ENCODE measurements at places on chromosomes 1 and 21.
A peak's percentile ranks its signal among the peaks of the same experiment; 100 is the strongest.

DNA sequence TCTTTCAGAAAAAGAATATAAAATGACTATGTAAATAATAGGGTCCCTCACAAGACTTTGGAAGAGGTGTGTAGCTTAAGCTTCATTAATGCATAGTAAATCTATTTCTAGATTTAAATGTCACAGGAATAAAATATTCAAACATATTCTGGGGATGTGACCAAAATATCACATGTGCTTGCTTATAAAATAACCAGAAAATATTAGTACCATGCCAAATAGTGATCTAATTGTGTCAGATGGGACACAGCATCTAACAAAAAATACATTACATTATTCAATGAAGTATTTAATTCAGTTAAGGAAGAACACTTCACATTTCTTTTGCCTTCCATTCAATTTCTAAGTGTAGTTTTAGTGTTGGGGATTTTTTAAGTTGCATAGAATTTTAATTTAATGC lies 179.5 kb downstream of the LRRC40 start:
- no peaks in the 10 kb centered on the region for H3K4me1 ChIP-seq
- no peak for DNase-seq
- no peak overlapping the region for H3K27ac ChIP-seq
- no peak overlapping the region for H3K4me3 ChIP-seq
- H3K36me3 ChIP-seq = no peaks in the 10 kb centered on the region

DNA sequence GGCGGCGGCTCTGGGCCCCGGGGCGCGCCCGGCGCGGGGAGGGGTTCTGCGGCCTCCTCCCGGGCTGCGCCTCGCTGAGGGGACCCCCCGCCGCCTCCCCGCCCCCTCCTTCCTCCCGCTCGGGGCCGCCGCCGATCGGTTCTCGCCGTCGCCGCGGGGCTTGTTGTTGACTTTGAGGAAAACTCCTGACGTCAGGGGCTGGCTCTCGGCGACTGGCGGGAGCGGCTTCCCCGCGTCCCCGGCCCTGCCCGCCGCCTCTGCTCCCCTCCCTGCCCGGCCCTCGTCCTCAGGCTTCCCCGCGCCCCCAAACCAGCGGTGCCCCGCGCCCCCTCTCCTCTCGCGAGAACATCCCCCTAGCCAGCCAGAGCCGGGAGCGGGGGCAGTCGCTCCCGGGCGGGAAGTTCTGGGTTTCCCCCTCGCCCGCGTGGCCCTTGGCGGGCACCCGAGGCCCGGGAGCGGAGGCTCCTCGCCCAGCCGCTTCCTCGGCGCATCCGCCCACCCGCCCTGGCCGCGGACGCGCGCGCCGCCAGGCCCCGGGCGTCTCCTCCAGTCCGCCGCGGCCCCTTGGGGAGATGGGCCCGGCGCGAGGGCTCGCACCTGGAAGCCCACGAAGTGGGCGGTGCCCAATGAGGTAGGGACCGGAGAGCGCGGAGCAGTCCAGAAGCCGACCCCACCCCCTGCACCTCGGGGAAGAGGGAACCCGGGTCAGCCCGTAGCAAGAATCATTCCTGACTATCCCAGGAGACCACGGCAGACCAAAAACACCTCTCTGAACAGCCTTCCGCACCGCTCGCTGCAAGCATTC lies 611 bp upstream of the AKT3 start:
- no peaks in the 10 kb centered on the region for H3K36me3 ChIP-seq
- peak overlapping the region; percentile 97 for H3K27ac ChIP-seq
- peak; percentile 93 for DNase-seq
- peaks cover 5% of the 10 kb centered on the region for H3K4me1 ChIP-seq

GRCh38 chr1:27097484-27097917 lies 57.4 kb downstream of the SLC9A1 start:
- H3K27me3 ChIP-seq = no peaks in the 10 kb centered on the region
- peaks cover 6% of the 10 kb centered on the region for H3K4me1 ChIP-seq
- DNase-seq = peak; percentile 94
- H3K27ac ChIP-seq = no peak overlapping the region
- no peaks in the 10 kb centered on the region for H3K36me3 ChIP-seq

DNA sequence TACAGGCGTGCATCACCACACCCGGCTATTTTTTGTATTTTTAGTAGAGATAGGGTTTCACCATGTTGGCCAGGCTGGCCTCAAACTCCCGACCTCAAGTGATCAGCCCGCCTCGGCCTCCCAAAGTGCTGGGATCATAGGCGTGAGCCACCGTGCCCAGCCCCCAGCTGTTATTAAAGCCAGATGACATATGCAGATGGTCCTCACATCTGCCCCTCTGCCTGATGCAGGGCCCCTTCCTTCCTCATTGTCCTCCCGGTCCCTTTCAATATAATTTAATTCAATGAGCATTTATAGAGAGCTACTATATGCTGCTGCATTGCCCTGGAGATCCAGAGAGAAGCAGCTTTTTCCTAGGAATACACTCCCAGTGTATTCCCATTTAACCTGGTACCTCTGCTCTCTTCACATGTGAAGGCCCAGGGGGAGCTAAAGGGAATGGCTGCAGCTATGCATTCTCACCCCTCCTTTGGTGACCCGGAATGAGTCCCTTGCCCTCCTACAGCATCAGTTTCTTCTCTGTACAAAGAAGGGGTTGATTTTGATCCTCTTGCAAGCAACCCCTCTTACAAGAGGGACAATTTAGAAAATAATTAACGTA lies 55.6 kb downstream of the L1TD1 start:
- H3K4me3 ChIP-seq = no peak overlapping the region
- DNase-seq = no peak
- H3K36me3 ChIP-seq = no peaks in the 10 kb centered on the region

All from endodermal cell (in vitro differentiated cells).